ENCODE measurements at places on chromosomes 5 and 9.

DNA sequence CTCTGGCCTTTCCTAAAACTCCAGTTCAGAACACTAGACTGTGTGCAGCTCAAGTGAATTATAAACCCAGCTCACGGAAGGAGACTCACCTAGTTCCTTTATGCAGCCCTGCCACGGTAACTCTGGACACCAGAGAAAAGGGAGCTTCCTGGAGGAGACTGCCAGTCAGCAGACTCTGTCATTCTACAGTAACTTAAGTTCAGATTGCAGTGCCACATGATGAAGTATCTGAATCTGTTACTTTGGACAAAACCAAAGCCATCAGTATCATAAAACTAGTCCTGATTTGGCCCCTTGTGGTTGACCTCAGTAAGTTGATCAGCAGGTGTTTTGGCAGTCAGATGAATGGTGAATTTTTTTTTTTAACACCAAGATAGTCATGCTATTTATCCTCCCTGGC lies 2.7 kb downstream of the MTRR start:
- DNase-seq, result no peak

DNA sequence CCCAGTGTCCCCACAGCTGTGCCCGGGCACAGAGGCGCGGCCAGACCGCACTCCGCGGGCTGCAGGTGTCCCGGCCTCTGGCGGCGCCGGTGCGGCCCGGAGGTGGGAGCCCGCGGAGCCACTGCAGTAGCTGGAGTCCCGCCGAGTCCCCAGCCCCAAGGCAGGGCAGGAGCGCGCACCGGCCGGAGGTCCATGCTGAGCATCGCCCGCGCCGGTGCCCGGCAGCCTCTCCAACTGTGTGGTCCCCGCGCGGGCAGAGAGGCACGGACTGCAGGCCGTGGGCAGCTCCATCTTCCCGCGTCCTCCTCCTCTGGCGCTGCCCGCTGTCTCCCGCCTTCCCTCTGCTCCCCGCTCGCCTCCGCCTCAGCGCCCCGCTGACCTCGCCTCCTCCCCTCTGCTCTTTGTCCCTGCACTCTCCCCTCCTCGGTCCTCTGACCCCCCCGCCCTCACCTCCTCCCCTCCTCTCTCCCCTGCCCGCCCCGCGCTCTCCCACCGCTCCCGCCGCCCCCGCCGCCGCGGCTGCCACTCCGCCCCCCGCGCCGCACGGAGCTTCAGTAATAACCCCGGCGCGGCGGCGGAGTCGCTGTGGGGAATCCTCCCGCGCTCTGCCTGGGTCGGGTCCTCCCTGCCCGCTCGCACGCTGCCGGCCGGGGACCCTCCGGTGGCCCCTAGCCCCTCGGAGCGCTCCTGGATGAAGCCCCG lies at the start of gene ADAMTS16:
ADAMTS16 (plus strand) TSS at position 554 of the 702 bp plus-strand sequence; CDS start at position 692, 138 bp downstream.
- DNase-seq, result no peak

DNA sequence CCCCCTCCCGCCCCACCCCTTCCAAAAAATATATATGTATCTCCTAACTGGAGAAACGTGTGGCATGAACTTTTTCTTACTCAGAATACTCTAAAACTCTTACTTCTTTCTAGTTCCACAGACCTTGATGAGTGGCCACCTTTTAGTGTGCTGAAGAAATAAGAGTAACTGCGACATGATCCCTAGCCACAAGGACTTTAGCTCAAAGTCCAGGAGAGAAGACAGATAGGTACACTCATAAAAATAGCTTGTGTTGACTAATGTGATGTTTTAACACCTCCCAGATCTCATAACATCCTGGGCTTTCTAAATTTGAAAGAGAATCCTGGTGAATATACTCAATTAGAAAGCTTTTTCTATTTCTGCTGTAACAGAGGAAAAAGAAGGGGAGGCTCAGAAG lies 1005.0 kb upstream of the DMAC1 start:
- DNase-seq, result no peak

DNA sequence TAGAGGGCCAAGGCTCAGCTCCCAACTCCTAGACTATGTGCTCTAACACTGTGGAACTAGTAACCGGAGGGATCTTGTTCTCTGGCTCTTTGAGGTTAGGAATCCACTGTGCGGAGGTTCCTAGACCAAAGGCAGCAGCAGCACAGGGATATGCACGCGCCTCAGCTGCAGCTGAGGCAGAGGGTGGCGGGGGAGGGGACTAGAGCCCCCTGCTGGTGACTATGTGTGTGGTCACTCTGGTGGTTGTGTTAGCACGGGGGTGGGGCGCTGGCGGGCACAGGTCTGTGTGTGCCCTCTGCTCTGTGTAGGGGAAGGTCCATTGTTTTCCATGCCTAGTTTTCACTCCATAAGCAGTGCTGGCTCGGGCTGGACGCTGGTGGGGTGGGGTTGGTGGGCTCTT lies 458.0 kb upstream of the IZUMO3 start:
- DNase-seq, result no peak

DNA sequence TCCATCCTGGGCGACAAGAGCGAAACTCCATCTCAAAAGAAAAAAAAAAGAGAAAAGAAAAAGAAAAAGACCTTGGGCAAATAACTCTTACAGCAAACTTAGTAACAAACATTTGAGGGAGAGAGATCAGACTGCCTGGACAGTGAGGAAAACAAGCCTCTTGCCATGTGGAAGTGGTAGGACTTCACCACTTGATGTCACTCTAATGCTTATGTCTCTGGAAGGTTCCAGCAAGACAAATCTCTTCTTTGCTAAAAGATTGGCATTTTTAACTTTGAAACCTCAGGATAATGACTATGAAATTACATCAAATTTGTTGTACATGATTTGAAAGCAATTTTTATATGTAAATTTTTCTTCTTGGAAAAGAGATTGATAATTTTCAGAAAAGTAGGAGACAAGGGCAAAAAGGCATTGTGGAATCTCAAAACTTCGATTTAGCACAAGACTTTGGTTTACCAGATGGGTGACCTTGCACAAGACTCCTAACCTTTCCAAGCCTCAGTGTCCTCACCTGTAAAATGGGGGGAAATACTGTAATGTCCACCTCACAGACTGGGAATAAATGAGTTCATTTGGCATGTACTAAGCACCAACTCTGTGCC lies 5.4 kb downstream of the ACTL7B start:
- no peak for DNase-seq

All from foreskin keratinocyte (primary cell).